AG04450 (cell line): ENCODE measurements at places on chromosomes 6 and 20.

DNA sequence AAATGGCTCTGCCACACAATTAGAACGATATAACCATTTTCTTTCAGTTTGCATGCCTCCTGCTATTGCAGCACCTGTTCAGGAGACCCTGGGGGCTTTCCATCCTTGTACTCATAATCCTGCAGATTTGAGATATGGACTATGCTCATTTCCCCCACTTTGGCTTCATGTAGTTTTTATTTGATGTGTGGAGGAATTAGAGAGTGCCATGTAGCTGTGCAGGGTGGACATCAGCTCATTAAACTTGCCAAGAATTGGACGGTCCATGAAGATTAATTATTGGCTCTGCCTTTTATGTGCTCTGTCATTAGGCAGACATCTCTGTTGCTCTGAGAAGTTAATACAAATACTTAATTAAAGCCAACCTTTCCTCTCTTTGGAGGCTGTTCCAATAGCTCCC is 66.2 kb upstream of the CD83 start:
- DNase-seq = no peak

DNA sequence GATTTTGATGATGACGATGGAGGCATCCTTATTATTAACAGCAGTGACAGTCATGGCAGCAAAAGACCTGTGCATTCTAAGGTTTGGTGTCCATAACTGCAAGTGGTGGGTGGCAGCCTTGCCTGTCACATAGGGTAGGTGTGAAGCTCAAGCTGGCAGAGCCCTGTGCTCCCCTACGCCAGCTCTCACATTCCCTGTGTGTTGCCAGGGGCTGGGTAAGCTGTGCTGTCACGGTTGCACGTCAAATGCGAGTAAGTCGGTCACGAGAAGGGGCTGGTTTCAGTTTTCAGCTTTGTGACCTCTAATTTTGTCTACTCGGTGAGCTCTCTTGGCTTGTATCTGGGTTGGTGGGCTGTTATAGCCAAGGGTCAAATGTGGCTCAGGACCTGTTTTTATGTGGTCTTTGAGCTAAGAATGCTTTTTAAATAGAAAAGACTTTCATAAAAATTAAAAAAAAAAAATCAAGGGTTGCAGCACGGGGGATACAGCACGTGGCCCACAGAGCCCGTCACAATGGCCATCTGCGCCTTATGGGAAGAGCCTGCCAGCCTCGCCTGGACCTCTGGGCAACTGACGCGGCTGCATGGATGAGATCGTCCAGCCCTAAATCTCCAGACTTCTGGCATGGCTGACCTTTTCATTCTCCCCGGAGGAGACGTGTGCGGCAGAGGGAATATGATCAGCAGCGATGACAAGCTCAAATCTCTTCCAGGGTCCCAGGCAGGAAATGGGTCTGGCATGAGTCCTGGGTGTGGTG is 148.5 kb downstream of the PHACTR3 start:
- DNase-seq = no peak

- no peak for DNase-seq
Measured at GRCh38 chr6:44040786-44041185, 86.5 kb downstream of the MRPL14 start.

- no peak for DNase-seq
Measured at GRCh38 chr20:5675103-5676091, 74.8 kb upstream of the SHLD1 start.

GRCh38 chr20:47315339-47316056 is 41.0 kb downstream of the ZMYND8 start:
- no peak for DNase-seq

DNA sequence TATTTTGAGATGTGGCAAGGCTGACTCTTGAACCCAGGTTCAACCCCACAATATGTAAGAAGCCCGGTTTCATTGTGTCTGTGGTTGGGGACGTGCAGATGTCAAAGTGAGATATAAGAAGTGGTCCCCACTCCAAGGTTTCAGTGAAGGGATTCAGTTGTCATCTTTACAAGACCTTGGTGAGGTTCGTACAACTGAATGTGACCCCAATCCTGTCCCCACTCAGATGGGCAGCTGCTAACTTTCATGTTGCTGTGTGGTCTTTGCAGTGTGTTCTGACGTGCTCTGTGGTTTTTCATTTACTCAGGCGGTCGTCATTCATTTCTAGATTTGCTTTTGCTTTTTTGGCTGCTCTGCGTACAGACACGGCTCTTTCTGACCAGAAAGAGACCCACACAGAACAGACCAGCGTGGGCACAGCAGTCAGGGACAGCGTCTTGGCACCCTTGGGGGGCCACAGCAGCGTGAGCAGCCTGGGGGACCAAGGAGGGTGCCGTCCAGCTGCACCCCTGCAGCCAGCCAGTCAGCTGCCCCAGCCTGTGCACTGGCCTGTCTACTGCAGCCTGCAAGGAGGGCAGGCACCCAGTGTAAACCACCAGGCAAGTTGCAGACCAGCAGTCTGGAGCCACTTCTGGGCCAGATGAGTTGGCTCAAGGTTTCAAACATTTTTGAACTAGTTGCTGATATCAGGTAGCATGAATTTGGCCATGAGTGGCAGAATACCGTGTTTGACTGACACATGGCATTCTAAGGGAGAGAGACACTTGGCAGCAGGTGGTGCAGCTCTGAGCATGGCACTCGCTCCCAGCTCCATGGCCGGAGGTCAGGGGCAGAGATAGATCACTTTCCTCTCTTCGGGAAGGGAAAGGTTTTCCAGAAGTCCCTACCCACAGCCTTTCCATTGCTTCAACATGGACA is 49.4 kb upstream of the IRF4 start:
- DNase-seq = no peak

GRCh38 chr20:11453430-11453829 is 464.3 kb upstream of the BTBD3 start:
- no peak for DNase-seq

DNA sequence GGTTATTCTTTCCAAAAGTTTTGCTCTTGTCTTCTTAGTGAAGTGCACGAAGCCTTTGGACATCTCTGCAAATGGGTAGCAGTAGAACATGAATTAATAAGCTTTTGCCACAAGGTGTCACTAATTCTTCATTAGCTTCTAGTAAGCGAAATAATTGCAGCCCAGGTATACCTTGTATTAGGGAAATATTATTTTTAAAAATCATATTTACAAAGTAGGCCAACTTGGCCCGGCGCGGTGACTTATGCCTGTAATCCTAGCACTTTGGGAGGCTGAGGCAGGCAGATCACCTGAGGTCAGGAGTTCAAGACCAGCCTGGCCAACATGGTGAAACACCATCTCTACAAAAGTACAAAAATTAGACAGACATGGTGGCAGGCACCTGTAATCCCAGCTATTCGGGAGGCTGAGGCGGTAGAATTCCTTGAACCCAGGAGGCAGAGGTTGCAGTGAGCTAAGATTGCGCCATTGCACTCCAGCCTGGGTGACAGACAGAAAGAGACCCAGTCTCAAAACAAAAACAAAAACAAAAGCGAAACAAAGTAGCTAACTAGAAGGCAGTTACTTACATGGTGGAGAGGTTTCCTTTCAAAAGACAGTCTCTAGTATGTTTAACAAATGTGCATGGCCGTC is 8.8 kb upstream of the RSPH3 start:
- no peak for DNase-seq

GRCh38 chr6:43771858-43772680 is 2.1 kb downstream of the VEGFA start:
- no peak for DNase-seq

GRCh38 chr6:82144852-82145340 is 102.6 kb downstream of the IBTK start:
- DNase-seq = peak; percentile 33

- DNase-seq = no peak
Measured at GRCh38 chr20:58135441-58136148, 92.9 kb downstream of the ANKRD60 start.

- DNase-seq = no peak
Measured at GRCh38 chr20:12409501-12409900, 491.8 kb downstream of the BTBD3 start.
